ENCODE measurements at places on chromosomes 13 and 19.

DNA sequence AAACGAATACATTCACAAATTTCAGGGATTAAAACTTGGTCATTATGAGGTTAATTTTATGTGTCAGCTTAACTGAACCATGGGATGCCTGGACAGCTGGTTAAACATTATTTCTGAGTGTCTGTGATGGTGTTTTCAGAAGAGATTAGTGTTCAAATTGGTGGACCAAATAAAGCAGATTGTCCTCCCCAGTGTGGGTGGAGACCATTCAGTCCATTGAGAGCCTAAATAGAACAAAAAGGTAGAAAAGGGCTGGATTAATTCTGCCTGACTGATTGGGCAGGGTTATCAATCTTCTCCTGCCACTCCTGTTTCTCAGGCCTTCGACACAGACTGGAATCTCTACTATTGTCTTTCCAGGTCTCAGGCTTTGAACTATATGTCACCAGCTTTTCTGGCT, 203.8 kb upstream of the SLITRK6 start:
- no peak for DNase-seq

- no peak for DNase-seq
Observed at GRCh38 chr19:15448778-15449619, 757 bp downstream of the WIZ start.

DNA sequence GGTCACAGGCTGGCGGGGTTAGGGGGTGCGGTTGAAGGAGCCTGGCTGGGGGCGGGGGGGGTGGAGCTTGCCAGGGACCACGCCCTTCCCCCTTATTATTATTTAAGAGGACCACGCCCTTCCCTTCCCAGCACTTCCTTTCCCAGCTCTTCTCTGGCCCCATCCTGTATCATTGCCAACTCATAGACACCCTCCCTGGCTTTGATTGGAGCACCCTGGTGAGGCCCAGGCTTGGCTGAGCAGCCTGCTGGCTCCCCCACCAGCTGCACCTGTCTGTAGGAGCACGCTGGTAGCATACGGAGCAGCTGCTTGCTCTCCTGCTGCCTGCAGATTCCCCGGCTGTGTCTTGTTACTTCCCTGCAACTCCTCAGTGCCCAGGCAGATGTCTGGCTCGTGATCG, 62.5 kb upstream of the PDX1 start:
- no peak for DNase-seq

DNA sequence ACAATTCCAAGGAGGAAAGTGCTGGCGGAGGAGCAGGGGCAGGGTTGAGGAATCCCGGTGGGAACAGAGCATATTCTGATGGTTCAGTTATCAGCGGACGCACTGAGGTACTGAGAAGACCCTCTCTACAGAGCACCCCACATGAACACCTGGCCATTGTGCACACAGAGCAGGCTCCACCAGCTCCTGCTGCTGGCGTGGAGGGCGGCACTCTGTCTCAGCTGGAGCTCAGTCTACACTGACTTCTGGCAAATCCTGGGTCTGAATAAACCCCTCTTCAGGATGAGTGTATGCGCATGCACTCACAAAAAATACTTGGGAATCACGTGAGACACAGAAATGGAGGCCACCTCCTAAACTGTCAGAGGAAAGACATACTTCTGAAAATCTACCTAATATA, 114.4 kb upstream of the IRS2 start:
- DNase-seq = no peak

- DNase-seq = no peak
Observed at GRCh38 chr13:32011971-32012370, 19.6 kb upstream of the FRY start.

DNA sequence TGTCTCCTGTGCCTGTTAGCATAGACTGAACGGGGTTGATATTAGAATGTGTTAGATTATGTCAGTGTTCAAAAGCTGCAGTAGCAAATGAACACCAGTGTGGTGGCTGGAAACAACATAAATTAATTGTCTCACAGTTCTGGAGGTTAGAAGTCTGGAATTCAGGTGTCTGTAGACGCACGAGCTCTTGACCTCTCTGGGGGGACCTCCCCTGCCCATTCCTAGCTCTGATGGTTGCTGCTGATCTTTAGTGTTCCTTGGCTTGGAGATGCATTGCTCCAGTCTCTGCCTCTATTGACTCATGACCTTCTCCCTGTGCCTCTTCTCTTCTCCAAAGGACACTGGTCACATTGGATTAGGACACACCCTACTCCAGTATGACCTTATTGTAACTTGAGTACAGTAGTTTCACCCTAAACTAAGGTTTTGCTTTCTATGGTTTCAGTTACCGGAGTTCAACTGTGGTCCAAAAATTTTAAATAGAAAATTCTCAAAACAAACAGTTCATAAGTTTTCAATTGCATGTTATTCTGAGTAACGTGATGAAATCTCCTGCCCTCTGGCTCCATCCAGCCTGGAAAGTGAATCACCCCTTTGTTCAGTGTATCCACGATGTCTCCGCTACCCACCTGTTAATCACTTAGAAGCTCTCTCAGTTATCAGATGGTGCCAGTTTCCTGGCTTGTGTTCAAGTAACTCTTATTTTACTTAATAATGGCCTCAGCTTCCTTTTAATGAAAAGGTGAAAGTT, 273.2 kb downstream of the MYO16 start:
- DNase-seq = no peak

DNA sequence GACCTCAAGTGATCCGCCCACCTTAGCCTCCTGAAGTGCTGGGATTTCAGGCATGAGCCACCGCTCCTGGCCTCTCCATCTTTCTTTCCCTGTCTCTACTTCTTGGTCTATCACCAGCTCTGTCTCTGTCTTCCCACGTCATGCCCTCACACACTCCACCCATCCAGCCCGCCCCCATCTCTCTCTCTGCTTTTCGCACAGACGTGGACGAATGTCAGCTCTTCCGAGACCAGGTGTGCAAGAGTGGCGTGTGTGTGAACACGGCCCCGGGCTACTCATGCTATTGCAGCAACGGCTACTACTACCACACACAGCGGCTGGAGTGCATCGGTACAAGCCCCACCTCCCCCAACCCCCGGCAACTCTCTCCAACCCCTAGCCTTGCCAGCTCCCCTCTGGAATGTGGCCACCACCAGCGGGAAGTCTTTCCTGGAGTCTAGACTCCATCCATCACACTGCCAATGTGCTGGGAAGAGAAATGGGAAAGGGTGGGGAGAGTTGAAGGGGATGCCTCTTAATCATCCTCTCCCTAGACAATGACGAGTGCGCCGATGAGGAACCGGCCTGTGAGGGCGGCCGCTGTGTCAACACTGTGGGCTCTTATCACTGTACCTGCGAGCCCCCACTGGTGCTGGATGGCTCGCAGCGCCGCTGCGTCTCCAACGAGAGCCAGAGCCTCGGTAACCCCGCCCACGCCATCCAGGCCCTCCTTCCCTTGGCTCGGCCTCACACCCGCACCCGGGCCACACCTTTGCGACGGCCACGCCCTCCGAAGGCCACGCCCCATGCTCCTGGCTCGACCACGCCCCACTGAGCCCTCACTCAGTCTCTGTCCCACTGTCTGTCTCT, 22.5 kb downstream of the LTBP4 start:
- no peak for DNase-seq

GRCh38 chr13:48804821-48805601, 151.3 kb downstream of the CYSLTR2 start:
- no peak for DNase-seq

DNA sequence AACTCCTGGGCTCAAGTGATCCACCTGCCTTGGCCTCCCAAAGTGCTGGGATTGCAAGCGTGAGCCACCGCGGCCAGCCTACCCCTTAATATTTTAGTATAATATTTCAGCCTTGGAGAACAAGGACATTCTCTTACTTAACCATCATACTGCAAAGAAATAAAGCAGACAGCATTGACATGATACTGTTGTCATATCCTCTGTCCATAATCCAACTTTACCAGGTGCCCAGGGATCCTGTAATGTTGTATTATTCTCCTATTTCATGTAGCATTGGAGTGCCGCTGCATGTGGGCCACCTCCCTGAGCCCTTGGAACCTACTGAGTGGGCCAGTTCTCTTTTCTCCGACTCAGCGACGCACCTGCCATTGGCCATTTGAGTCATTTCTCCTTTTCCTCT, 21.4 kb upstream of the EHD2 start:
- no peak for DNase-seq

- DNase-seq = no peak
Observed at GRCh38 chr13:67341406-67341805, 111.3 kb upstream of the PCDH9 start.

GRCh38 chr13:101554420-101555125, 102.1 kb downstream of the ITGBL1 start:
- DNase-seq = no peak

DNA sequence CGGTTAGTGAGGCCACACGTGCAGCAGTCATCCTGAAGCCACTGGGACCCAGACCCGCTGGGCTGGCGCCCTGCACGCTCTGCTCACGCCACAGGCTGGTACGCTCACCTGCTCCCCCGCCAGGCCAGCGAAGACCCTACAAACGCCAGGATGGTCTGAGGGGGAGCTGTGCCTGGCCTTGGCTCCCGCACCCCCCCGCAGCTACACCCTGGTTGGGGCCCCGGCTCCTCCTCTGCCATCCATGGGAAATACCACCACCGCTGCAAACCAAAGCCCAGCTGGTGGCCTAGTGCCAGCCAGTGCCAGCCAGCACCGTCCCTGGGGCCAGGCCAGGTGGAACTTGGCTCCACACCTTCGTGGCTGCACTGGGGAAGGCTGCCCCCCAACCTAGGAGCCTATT, 23.3 kb upstream of the CACTIN start:
- DNase-seq = no peak

DNA sequence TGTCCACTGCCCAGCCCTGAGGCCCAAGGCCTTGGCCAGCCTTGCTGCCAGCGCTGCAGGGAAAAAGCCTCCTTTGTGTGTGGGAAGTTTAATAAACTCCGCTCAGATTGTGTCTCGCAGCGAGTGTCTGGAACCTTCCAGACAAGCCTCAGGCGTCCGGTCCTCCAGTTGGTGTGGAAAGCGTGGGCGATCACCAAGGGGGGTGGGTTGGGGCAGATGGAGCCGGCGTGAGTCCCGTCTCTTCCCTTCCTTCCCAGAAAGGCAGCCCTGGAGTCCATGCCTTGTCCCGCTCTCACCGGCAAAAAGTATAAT, 4.6 kb downstream of the STK11 start:
- DNase-seq = no peak

DNA sequence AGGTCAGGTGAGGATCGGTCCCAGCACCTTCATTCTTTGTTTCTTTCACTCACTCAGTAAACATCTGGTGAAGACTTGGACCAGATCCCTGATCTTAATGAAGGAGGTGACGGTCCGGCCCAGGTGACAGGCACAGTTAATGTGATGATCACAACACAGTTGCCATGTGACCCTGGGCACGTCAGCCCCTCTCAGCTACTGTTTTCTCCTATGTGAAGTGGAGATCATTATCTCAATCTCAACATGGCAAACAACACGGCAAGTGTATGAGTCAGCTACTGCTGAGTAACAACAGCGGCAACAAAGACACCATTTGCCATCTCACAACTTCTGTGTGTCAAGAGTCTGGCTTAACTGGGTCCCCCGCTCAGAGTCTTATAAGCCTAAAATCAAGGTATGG, 74.6 kb downstream of the GNG7 start:
- DNase-seq = no peak
